Left ventricle myocardium superior (tissue), 1 donor: ENCODE measurements at places on chromosomes 5 and 9. TPM values are rescaled to one million over a fixed set of nuclear protein-coding genes. Genes with fewer than 3 reads are reported as not detected.

DNA sequence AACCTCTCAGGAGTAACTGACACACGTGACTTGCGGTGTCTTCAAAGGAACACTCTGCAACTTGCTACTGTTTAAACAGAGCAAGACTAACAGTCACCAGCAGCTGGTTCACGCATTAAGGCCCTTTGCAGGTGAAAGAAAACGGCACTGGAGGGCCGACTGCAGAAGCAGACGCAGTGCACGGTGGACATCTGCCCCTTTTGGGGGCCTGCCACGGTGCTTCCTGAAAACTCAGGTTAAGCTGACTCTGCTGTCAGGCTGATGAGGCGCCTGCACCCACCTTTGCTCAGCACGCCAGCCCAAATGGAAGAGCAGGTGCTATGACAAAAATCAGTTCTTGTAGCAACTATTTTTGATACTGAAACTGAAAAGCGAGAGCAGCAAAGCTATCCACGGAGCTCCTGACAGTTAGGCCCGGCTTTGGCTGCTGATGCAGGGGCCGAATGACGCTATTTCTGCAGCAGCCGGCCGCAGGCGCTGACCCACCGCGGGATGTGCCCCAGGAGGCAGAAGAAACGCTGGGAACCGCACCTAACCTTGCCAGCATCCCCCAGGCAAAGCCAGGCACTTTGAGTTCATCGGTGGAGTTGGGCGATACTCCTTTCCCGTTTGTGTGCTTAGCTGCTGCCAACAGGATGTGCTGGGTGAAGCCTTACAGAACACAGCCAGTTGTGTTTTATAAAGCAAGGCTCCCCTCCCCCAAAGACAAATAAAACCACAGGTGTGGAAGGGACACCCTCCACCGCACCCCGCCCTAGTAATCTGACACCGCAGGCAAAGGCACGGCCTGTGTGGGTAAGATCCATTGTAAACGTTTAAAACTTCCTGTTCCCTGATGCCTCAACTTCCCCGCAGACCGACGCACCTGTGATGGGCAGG, 21.1 kb upstream of the TERT start:
- DNase-seq: no peak

DNA sequence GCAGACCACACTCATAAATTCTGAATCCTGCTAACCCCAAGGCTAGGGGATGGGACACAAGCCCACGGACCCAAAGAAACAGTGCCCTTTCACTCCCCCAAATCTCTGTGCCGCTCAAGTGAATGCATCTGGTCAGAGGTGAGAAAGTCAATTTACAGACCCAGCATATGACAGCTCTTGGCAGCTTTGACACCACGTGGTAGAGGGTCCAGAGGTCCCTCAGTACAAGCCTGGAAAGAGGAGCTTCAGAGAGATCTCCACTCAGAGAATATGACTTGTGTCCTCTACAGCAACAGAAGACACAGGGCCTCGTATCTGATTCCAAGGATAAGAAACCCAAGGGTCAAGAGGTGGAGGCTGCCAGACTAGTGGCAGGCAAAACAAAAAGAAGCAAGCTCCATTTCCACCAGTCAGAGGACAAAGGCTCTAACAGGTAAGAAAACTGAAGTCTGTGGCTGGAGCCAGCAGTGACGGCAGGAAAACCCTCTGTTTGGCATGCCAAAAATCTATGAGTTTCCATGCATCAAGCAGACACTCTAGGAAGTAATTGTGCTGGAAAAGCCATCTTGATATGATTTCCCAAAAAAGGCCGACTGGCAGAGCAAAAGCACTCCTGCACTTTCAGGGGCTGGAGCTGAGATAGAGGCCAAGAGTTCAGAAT, 138.7 kb downstream of the UGCG start:
- DNase-seq: no peak

- DNase-seq: peak; percentile 28
These were observed 25.2 kb downstream of the PRRC2B start for GRCh38 chr9:131419026-131419614.

- no peak for DNase-seq
These were observed 16.1 kb downstream of the NIPSNAP3B start for GRCh38 chr9:104779946-104780535.

DNA sequence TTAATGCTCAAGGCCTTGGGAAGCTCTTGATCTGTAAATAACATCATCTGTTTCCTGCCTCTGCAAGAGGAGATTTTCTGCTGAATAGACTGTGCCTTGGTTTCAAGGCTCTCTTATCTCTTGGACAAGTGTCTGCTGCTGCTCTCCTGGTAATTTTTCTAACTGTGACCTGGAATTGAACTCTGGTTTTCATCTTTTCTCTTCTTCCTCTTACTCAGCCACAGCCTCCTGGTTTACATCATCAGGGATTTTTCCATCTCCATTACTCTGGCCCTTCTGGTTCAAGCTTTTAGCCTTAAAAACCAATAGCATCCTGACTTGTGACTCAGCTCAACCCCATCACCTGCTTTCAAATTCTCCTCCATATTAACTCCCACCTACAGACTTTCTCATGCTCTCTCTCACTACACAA, 49.6 kb upstream of the ITGA1 start:
- DNase-seq: no peak

DNA sequence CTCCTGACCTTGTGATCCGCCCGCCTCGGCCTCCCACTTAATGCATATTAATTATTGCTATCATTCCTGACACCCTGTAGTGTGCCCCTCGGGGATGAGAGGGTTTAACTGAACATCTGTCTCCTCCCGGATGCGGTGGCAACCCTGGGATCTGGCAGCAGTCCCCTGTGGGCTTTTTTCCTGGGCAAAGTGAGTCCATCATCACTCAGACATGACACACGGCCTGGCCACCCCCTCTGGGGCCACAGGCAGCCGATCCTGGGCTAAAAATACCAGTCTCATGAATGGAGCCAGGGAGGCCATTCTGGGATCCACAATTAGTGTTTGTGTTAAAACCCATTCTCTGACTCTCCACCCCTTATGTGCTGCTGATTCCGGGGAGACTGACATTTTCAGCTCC, 161.2 kb downstream of the RGS3 start:
- peak; percentile 76 for DNase-seq

GRCh38 chr5:33309536-33310345, 131.0 kb upstream of the TARS1 start:
- DNase-seq: no peak

GRCh38 chr5:62920856-62921255, 342.2 kb downstream of the LRRC70 start:
- no peak for DNase-seq

DNA sequence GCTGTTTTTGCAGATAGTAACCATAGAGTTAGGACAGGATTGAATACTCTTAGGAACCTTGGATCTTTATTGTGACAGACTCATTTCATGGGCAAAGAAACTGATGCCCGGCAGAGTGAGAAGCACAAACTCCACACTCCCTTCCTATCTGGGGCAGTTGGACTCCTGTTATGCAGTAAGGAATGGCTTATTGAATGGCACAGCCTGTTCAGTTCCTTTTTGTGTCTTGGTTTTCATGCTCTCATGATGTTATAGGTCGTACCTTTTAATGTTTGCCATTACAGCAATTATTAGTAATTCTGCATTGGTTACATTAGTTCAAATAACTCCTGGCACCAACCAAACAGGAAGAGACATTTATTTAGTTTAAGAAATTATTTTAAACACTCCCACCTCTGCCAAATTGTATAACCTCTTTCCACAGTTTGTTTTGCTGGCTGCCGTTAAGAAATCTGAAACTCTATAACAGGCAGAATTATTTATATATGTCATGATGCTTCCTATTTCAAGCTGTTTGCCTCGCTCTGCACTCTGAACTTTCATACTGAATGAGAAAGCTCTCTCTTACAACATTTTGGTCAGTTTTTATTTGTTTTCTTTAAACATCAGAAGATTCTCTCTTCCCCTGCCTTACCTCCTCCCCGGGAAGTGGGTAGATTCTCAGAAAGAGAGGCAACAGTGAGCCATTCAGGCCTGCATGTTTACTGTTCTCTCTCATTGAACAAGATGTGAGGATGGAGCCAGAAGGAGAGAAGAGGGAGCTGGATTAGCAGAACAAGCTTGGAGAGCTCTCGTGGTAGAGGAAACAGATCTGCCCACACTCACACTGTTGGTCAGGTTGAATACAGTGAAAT, 144.4 kb downstream of the ARHGEF28 start:
- DNase-seq: no peak

The ALDH1A1 gene
- 23.3 TPM for total RNA-seq

The KIF27 gene
- total RNA-seq: 4.5 TPM

The GFRA3 gene
- 0.72 TPM for total RNA-seq
